ENCODE measurements at places on chromosomes 7 and 10. TPM values are rescaled to one million over a fixed set of nuclear protein-coding genes. Genes with fewer than 3 reads are reported as not detected.

Gene UPK3BL1
- 15.9 TPM for total RNA-seq

GRCh38 chr7:154475864-154476263, 423.7 kb downstream of the DPP6 start:
- no peak for DNase-seq

GRCh38 chr7:30988351-30989005, 24.7 kb downstream of the GHRHR start:
- DNase-seq: no peak

DNA sequence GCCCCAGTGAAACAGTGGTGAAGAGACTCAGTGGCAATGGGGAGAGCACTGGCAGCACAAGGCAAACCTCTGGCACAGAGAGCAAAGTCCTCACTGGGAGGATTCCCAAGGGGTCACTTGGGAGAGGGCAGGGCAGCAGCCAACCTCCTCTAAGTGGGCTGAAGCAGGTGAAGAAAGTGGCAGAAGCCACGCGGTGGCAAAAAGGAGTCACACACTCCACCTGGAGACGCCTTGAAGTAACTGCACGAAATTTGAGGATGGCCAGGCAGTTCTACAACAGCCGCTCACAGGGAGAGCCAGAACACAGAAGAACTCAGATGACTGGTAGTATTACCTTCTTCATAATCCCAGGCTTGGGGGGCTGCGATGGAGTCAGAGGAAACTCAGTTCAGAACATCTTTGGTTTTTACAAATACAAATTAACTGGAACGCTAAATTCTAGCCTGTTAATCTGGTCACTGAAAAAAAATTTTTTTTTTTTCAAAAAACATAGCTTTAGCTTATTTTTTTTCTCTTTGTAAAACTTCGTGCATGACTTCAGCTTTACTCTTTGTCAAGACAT, 574 bp upstream of the IL6 start:
- DNase-seq: no peak

Gene SLIT1
- 0.42 TPM for total RNA-seq

DNA sequence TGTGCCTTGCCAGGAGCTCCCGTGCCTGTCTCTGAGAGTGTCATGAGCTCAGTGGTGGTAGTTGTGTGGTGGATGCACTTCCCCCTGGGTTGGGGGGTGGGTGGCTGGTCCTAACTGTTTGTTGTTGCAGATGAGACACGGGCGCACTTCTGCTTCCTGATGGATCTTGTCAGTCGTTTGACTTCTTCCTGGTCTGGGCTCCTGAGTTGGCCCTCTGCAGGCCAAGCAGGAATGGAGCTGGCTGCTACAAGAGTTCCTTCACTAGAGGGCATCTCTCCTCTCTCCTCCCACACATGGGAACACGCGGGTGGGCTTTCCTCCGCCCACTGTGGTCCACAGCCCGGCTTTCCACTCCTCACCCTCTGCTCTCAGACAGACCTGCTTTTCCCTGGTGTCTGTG, 82.0 kb downstream of the BMS1 start:
- DNase-seq: peak; percentile 84

DNA sequence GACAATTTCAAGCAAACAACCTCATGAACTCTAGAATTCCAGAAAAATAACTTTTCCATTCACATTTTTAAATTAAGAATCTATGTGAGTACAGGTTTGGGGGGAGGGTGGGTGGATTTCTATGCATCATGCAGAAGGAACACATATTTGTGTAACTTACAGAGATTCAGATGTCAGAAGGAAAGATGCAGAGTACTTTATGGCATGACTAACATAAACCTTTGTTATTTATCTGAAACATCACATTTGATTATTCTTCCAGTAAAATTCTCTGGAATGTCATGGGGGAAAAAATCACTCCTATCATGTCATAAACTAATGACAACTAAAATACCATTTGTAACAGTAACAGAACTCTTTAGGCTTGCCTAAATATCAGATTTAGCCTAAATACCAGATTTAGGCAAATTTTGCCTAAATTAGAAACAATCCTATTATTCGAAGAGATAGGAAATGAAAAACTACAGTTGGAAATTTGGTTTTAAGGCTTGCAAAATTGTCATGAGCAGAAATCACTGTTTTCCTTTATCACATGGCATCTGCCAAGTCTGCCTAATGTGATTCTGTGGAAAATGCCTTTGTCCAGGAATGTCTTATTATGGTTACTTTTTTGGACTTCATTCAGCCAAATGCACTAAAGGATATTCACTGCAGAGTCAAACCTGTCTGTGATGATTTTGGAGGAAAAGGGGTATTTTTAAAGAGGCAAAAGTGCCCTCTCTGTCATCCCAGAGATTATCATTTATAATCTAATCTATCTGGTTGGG, 527.7 kb upstream of the CELF2 start:
- DNase-seq: no peak

DNA sequence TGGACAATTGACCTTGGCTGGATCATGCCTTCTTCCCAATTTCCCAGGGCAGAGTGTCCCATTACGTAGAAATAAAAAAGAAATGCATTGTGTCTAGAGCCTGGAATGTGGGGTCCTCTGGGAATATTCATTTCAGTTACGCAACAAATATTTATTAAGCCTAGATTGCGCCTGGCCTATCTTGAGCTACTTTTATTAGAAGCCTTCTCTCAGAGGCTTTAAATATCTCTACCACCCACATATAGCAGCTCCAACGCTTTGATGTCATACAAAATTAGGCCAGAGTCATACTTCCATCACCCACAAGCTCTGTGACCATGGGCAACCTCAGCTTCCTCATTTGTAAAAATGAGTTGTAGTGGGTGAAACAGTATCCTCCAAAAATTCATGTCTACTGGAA, 24.9 kb upstream of the CARD11 start:
- no peak for DNase-seq

- no peak for DNase-seq
Measured at GRCh38 chr10:100158044-100158805, 27.6 kb downstream of the ERLIN1 start.
